ENCODE measurements at places on chromosomes 4 and X. TPM values are rescaled to one million over a fixed set of nuclear protein-coding genes. Genes with fewer than 3 reads are reported as not detected.

Gene DSPP
- 0.13 TPM for total RNA-seq

Gene UGT2A1
- not detected for total RNA-seq

Gene PRSS12
- total RNA-seq = 0.34 TPM

Gene MAGEE2
- not detected for total RNA-seq

Gene HSD17B13
- 0.44 TPM for total RNA-seq

Gene ADH5
- 101 TPM for total RNA-seq

Gene APELA
- total RNA-seq = not detected

Gene CD38
- total RNA-seq = 3.7 TPM

Gene SSX4B
- total RNA-seq = not detected

Gene DUX4
- total RNA-seq = not detected
